Activated effector memory CD4-positive, alpha-beta T cell treated with Interleukin-2 at 50 U/mL for 16 hours (primary cell): ENCODE measurements at places on chromosomes 4 and X.

DNA sequence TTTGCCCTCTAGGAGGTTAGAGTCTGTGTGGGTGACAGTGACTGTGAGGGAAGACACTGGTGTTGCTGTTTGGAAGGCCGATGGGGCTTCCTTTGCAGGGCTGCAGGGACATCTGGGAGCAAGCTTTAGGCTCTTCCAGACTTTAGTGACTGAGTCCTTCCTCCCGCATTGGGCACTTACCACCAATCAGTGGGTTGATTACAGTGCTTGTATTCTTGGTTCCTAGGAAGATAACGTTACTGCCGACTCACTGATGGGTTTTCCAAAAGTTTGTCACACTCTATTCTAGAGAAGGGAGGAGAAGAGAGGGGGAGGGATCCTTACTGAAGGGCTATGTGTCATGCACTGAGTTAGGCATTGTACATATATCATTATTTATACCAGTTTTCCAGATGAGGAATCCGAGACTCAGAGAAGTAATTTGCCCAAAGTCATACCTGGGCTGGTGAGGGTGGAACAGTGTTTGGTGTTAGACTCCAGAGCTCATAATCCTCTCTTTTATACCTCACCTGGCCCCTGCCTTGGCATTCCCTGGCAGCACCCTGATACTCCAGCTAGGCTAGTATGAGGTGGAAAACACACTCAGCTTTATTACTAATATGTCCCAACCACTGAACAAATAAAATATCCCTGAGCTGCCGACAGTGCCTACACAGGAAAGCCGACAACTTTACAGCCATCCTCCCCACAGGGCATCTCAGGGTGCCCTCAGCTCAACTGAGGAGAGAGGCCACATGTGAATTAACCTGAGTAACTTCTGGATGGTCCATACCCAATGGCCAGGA, 3.8 kb downstream of the CHST7 start:
- DNase-seq = no peak

DNA sequence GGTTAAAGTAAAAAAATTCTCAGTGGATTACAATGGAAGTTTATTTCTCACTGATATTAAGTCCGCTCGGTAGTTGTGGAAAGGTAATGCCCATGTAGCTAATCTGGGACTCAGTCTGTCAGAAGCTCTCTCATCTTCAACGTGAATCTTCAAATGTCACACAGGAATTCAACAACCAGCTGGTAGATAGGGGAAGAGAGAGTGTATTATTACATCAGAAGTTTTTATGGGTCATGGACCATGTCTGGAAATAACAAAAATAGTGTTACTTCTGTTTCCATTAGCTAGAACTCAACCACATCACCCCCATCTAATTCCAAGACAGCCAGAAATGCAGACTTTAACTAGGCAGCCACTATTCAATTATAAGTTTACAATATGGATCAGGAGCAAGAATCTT, 506.1 kb upstream of the HTR2C start:
- DNase-seq = no peak

DNA sequence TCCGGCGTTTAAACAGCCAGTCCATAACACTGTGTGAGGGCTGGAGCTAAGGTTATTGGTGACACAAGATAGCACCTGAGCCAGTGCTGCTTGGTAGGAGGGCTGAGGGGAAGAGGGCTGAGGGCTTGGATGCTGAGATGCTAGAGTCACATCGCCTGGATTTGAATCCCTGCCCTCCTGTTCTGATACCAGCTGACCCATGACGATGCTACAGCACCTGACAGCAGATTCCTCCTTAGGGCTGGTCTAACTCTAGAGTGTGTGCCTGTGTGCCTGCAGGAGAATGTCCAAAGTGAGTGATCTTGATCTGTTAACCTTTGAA, 102.5 kb downstream of the PTTG2 start:
- no peak for DNase-seq

DNA sequence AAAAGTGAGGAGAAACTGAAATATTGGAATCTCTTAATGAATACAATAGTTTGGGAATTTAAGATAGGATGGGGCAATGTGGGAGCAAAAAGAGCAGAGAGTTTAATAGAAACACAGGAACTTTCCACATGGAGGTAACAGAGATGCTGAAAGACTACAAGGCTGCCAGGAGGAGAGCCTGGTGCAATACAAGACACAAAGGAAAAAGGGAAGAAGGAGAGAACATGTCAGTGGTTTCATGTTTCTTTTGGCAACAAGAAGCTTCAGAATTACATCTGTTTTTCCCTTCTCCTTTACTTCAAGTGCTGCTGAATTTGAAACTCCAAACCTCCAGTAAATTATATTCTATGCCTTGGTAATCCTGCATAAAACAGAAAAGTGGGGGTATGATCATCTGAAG, 474.3 kb downstream of the FAT4 start:
- no peak for DNase-seq

GRCh38 chr4:109752525-109752924, 22.7 kb upstream of the PLA2G12A start:
- DNase-seq = no peak

DNA sequence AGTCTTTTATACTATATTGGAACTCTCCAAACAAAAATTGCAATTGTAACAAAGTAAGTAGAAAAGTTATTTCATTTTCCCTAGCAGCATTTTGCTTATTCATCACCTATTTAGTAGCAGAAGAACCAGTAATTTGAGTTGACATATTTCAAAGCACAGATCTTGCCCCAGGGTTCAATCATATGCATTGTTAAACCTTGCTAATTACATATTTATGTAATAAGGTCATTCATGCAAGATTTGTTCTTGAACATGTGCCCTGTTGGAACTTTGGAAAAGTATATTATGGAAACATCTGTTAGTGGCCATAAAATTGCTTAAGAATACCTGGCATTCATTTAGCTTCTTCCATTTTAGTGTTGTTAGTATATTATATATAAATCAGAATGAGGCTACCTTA, 191.7 kb downstream of the TLL1 start:
- DNase-seq = no peak

- no peak for DNase-seq
Observed at GRCh38 chrX:5265324-5265850, 963.3 kb downstream of the NLGN4X start.

DNA sequence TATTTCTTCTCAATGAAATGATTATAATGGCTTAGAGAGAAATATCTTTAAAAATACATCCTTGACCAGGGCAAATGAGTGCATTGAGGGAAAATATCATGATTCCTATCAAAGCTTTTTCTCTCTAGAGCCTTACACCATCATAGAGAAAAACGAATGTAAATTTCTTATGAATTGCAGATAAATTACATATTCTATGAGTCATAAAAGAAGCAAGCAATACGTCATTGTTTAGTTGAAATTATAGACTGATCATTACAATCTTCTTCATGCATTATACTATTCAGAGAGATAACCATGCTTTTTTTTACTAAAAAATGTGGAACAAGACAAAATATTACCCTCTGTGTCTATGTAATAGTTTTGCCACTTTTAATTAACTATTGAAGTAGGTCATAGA, 100.9 kb upstream of the RXFP1 start:
- DNase-seq = no peak

GRCh38 chr4:174538876-174539250, 16.6 kb upstream of the HPGD start:
- no peak for DNase-seq

DNA sequence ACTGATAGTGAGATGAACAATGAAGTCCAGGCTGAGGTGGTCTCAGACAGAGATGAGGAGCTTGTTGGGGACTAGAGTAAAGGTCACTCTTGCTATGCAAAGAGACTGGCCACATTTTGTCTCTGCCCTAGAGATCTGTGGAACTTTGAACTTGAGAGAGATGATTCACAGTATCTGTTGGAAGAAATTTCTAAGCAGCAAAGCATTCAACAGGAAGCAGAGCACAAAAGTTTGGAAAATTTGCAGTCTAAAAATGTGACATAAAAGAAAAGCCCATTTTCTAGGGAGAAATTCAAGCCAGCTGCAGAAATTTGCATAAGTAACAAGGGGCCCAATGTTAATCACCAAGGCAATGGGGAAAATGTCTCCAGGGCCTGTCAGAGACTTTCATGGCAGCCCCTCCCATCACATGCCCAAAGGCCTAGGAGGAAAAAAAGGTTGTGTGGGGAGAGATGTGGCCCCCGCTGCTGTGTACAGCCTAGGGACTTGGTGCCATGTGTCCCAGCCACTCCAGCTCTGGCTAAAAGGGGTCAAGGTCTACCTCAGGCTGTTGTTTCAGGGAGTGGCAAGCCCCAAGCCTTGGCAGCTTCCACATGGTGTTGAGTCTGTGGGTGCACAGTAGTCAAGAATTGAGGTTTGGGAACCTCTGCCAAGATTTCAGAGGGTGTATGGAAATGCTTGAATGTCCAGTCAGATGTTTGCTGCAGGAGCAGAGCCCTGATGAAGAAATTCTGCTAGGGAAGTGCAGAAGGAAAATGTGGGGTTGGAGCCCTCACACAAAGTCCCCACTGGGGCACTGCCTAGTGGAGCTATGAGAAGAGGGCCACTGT, 262.8 kb downstream of the DKK2 start:
- no peak for DNase-seq

- DNase-seq = no peak
Observed at GRCh38 chr4:91630764-91631163, 673.0 kb upstream of the GRID2 start.

DNA sequence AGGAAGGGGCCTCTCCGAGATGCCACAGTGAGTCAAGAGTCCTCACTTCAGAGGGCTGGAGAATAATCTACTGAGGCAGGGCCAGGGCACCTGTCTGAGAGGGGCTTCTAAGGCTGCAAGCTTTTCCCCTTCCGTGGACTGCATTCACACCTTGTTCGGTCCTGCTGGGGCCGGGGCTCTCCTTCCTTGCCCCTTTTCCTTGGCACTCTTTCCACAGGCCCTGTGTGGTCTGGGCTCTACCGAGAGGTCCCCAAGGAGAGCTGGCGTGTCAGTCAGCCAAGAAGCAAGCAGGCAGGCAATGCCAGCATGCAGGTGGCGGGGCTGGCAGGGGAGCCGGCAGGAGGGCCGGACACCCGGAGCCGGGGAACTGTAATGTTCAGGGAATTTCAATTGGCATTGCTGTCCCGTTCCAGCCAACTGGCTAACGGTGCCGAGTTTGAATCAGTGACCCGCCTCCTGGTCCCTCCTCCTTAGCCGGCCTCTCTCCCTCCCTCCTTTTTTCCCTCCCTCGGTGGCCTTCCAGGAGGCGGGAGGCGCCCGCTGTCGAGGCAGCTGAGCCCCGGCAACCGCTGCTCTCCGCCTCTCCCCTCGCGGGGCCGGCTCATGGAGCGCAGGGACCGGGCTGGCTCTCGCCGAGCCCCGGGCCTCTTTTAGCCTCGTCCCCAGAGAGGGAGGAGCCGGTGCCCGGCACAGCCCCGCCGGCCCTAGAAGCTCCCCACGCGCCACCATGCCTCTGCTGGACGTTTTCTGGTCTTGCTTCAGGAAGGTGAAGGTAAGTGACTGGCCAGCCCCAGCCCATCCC, at the start of gene STARD8:
Gene STARD8, plus strand, starts transcription at position 511 of the 802 bp plus-strand sequence. Its CDS starts 217 bp downstream, at position 728.
- DNase-seq = no peak

DNA sequence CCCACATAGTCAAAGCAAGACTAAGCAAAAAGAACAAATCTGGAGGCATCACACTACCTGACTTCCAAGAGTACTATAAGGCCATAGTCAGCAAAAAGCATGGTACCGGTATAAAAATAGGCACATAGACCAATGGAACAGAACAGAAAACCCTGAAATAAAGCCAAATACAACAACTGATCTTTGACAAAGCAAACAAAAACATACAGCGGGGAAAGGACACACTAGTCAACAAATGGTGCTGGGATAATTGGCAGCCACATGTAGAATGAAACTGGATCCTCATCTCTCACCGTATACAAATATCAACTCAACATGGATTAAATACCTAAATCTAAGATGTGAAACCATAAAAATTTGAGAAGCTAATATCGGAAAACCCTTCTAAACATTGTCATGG, 819.3 kb upstream of the FRG1 start:
- DNase-seq = no peak

- DNase-seq = peak; percentile 24
Observed at GRCh38 chrX:42714981-42715700, 62.8 kb downstream of the PPP1R2C start.

GRCh38 chr4:52664479-52664878, 5.4 kb upstream of the USP46 start:
- DNase-seq = no peak

GRCh38 chr4:170464614-170465197, 374.9 kb upstream of the AADAT start:
- no peak for DNase-seq

GRCh38 chr4:53490161-53490956, 100.9 kb downstream of the LNX1 start:
- DNase-seq = no peak

DNA sequence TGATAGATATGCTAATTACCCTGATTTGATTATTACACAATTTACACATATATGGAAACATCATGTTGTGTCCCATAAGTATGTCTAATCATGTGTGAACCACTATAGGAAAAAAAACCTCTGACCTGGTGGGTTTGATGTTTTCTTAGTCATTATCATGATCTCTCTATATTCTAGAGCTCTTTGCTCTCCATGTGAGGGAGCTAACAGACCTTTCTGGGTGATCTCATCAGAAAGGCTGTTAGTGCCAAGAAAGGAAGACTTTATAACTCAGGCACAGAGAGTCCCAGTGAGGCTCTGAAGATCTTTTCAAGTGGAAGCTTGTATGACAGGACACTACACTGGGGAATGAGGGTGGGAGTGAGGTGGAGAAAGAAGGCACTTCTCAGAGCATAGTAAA, 527.7 kb upstream of the MAGEB2 start:
- no peak for DNase-seq

DNA sequence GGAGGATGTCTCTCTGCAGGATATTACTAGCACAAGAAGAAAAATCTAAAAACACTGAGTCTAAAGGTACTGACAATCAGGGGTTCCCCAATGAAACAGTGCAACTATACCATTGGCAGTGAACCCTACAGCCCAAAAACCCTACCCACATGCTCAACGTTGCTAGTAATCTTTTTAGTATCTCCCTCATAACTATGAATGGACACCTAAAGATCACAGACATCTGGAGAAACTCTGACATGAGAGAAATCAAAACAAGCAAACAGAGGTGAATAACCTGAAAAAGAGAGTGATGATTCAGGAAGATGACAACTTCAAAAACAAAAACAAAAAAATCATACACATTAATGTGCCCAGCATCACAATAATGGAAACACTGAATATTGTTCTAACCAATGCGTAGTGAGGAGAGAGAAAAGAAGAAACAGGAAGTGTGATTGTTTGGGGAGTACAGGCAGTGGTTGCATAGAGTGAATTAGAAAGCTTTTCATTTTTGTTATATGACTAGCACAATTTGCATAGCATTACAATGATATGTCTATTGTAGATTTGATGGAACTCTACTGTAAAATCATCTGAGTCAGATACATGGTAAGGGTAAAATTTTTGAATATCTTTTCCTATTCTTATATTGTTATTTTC, 78.9 kb upstream of the FMR1 start:
- no peak for DNase-seq

DNA sequence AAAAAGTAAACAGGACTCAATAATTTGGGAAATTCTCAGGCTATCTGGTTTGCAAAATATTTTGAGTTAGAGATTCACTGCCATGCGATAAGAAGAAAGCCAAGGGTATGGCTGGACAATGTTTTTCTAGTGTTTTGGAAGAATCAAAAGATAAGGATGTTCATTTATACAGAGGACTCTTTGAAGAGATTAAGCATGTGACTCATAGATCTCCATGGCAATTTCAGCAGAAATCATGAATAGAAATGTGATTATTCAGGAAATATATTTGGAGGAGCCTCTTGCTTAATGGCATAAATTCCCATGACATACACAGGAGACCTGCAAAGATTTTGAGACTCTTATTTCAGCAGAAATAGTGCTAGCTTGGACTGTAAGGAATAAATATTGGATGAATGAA, 16.7 kb upstream of the FRAS1 start:
- no peak for DNase-seq

- DNase-seq = no peak
Observed at GRCh38 chr4:66034262-66034661, 364.0 kb upstream of the EPHA5 start.

- no peak for DNase-seq
Observed at GRCh38 chr4:73872316-73873108, 3.3 kb downstream of the CXCL1 start.
